CD4-positive, alpha-beta T cell treated with Interleukin-1 beta for 1 hour (primary cell): ENCODE measurements at places on chromosomes 13 and 19.
A peak's percentile ranks its signal among the peaks of the same experiment; 100 is the strongest.

DNA sequence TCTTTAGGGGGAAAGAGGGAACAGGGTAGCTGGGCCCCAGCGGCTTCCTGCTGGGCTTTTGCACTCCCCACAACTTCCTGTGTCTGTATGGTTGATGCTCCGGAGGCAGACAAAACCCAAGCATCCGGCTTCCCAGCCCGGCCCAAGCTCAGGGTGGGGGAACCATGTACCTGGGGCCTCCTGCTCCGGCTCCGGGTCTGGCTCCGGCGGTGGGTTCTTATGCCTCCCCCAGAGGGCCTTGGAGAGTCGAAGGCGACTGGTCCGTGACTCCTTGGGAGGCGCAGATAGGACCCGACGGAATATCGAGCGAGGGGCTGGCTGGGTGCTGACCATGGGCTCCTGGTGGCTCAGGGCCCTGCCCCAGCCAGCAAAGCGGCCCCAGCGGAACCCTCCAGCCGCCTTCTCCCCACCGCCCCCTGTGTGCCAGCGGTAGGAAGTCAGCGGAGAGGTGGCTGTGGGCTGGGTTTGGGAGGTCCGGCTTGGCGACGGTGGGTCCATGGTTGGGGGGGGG, 428 bp downstream of the RASAL3 start:
- peak; percentile 84 for DNase-seq

GRCh38 chr19:34734537-34735103, 577 bp downstream of the ZNF181 start:
- peak; percentile 77 for DNase-seq

DNA sequence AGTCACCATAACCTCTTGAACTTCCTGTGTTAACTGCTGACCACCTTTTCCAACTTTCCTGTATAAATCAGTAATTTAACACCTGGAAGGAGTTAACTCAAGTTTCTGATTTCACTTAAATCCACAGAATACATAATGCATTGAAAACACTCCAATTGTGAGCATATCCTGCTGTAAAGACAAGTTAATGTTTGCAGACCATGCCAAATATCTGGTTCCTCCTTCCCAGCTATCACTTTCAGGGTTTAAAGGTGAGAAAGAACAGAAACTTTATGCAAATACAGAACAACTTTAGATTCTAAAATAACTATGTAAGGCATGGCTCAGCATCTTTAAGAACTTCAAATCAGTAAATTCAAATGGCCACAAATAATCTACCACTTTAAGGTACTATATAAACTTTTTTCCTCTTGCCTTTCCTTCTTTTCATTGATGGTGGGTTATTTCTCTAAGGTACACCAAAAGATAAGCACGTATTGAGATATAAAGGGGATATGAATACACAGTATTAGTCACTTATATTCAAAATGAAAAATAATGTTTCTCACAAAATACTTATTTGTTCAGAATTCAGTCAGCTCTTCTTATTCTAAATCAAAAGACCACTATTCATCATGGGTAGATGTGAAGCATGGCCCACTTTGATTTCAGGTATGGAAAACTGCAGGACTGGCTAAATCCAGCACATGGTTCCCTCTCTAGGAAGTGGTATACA, 6.6 kb upstream of the TPTE2 start:
- DNase-seq, result no peak

DNA sequence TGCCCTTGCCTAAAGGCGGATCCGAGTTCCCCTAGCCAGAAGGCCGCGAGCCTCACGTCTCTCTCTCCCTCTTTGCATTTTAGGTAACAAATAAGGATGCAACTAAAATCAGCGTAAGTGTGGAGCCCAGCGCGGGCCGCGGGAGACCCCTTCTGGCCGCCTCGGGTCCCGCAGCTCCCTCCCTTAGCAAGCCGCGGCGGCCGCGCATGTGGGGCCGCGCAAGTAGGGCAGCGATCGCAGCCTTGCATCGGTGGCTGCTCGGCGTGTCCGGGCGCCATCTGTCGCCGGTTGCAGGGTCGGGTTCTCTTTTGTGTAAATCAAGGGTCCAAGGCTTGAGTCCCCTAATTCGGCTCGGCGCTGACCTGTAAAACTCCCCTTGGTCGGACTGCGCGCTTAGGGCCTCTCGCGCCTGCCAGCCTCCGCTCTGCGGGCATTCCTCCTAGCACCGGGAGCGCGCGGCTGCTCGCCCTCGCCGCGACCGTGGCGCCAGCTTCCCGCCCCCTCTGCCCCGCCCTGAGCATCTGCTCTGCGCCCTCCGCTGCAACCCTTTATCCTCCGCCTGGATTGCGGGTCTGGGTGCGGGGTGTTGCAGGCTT, 2.7 kb downstream of the VSTM2B start:
- peak; percentile 46 for DNase-seq

DNA sequence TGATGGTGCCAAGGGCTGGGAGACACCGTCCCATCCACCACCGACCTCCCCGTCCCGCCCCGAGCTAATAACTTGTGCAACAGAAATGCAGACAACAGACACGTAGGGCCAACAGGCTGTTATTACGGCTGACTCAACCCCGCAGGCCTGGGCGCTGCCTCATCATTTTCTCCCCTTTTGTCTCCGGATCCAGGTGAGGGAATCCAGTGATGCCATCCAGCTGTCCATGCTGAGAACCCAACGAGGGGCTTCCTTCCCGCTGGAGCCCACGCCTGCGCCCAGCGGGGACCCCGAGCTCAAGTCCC, 6.4 kb upstream of the DIRAS1 start:
- DNase-seq, result no peak

- peak; percentile 15 for DNase-seq
These were observed 109.7 kb downstream of the NUFIP1 start for GRCh38 chr13:44879452-44880058.

GRCh38 chr19:55227241-55228014, 1.1 kb downstream of the TMEM86B start:
- no peak for DNase-seq

GRCh38 chr13:105684216-105684615, 851.2 kb downstream of the EFNB2 start:
- no peak for DNase-seq

DNA sequence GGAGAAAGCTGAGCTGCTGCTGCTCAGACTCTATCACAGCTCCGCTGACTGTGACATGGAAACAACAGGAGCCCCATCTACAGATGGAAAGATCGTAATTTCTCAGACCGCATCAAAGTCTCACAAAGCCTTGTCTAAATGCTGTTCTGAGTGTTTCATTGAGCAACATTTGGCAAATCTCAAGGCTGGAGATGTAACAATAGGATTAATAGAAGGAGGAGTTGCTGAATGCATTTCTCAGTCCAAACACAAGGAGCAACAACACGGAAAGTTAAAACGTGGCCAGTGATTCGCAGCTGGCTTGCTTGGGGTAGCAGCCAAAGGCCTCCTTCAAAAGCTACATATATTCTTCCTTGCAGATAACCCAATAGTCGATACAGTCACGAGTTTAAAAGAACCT, 55.7 kb downstream of the MRPL57 start:
- no peak for DNase-seq

GRCh38 chr19:54180691-54181091, 7.7 kb upstream of the TMC4 start:
- DNase-seq, result no peak

DNA sequence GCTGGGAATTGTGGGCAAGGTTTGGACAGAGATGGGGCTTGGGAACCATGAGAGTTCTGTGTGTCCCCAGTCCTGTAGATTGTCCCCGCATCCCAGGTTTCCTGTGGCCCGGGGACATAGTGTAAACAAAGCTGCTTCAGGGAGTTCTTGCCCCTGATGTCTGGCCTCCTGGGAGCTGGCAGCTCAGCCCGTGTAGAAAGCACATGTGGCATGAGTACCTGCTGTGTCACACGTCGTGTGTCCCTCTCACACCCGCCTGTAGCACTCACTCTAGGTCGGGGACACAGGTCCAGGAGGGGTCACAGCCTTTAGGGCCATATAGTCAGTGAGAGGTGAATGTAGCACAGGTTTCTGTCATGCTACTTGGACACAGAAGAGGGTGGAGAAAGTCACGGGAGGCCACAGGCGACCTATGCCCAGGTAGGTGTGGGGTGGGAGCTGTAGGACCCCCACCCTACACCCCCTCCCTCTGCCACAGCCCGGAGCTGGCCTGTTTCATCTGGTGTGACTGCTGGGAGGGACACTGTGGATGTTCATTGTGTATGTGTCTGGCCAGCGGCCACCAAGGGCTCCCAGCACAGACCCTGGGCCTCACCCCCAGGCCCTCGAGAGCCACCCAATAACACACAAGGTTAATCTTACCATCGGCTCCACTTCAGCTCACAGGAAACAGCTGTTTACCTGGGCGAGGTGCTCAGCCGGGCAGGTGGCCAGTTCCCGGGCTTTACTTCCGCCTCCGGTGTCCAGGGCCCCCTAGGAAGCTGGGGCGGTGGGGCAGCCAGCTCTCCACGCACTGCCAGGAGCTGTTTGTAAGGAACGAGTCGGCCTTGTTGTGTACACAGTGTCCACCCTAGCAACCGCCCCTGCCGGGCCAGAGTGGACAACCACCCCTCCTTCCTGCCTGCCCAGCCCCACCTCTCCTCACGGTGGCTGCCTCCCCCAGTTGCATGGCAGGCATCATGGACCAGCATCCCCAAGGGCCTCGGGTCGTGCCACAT, 49.7 kb downstream of the COMP start:
- no peak for DNase-seq

- no peak for DNase-seq
These were observed 63.4 kb upstream of the LRCH1 start for GRCh38 chr13:46489586-46490023.

DNA sequence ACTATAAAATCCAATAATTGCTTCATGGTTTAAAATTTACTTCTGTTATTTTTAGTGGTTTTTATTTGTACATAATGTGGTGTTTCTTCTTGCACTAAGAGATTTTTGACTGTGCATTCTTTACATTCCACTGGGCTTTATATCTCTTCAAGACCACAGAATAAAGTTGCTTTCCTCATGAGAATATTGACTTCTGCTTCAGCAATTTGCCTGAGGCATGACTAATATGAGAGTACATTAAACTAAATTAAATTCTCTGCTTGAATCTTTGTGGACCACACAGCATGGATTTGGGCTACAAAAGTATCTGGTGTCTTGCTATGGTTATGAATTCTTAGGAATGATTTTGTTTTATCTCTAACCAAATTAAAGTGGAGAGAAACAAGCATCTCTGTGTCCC, 1463.4 kb upstream of the PCDH20 start:
- DNase-seq, result no peak

- DNase-seq, result no peak
These were observed 577.8 kb upstream of the SLITRK5 start for GRCh38 chr13:87093399-87093798.

DNA sequence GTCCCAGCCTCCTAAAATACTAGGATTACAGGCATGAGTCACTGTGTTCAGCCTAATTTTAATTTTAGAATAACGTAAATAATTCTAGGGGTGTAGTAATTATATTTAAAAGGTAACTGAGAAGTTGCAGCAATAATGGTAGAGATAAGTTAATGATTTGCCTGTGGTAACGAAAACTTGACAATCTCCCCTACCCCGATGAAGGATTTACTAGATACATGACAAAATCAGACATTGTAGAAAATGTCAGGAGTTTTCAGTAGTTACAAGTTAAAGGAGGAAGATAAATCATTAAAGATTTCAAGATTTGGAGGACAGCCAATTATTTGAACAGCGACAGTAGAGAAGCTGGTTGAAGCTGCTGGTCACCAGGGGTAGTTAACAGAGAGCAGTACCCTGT, 652.2 kb upstream of the PCDH20 start:
- no peak for DNase-seq

- DNase-seq, result no peak
These were observed 367.0 kb downstream of the DACH1 start for GRCh38 chr13:71499944-71500514.

GRCh38 chr19:2015608-2015950, at the start of gene BTBD2:
BTBD2 (minus strand) TSS chr19:2015714; CDS start chr19:2015703, 11 bp downstream.
- DNase-seq, result peak; percentile 45

DNA sequence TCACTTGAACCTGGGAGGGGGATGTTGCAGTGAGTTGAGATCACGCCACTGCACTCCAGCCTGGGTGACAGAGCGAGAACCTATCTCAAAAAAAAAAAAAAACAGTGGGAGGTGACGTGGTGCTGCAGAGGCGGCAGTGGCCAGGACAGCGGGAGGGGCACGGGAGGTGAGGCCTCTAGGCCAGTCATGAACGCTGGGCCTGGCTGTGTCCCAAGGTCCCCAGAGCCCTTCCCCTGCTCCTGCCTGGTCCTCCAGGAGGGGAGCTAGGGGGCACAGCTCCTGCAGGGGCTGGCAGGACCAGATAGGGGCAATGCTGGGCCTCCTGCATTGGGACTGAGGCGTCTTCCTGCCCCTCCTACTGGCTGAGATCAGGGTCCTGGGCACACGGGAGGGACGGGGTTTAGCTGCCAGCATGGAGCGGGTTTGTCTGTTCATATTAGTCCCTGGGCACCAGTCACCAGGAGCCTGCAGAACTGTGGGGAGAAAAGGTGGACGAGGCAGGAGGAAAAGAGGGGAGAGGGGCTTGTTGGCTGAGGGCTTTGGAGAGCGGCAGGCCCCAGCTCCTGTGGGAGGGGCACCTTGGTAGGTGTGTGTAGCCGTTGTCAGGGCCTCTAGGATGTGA, 4.5 kb downstream of the MAP2K7 start:
- no peak for DNase-seq

GRCh38 chr19:373391-374182, 29.0 kb upstream of the MIER2 start:
- DNase-seq, result no peak

DNA sequence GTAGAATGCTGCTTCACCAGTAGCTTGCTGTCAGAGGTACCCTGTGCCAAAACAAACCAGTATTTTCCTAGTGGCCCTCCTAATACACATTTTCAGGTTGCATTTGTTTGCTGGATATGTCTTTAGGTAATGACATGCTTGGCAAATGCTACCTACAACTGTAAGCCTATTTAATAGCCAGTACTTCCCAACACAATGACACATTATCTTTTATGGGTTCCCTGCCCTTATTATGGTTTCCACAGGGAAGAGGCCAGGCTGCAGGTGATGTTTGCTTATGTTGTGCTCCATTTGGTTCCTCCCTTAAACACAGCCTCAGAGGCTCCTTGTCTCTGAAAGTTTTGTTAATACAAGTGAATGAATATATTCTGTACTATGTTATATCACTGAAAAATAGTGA, 24.7 kb downstream of the FRY start:
- no peak for DNase-seq

DNA sequence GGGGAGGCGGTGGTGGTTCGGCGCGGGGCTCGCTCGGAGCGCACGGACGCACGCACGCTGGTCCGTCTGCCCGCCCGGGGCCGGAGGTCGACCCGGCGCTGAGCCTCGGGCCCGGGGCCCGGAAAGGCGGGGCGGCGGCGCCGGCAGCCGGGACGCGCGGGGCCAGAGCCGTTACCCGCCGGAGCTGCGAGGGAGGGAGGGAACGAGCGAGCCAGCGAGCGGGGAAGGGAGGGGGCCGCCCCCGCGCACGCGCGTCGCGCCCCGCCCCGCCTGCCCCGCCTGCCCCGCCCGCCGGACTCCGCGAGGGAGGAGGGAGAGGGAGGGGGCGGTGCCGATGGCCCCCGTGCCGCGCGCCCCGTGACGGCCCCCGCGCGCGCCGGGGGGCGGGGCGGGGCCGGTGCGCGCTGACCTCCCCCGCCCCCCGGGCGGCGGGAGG, 15.0 kb downstream of the CIC start:
- DNase-seq, result peak; percentile 91

- DNase-seq, result no peak
These were observed 22.2 kb upstream of the ERVV-1 start for GRCh38 chr19:52991484-52991883.
